Caudate nucleus (tissue), 63 donors: ENCODE measurements at places on chromosomes 5 and 9.
A peak's percentile ranks its signal among the peaks of the same experiment; 100 is the strongest.

GRCh38 chr5:4576908-4577307, 563.2 kb upstream of the ADAMTS16 start:
- no peak for DNase-seq

GRCh38 chr5:73157414-73158303, 15.3 kb upstream of the TMEM174 start:
- no peak for DNase-seq

- DNase-seq, result no peak
Observed at GRCh38 chr5:150675069-150675468, 14.0 kb downstream of the MYOZ3 start.

GRCh38 chr5:135576075-135576599, 2.7 kb downstream of the CXCL14 start:
- DNase-seq, result no peak

DNA sequence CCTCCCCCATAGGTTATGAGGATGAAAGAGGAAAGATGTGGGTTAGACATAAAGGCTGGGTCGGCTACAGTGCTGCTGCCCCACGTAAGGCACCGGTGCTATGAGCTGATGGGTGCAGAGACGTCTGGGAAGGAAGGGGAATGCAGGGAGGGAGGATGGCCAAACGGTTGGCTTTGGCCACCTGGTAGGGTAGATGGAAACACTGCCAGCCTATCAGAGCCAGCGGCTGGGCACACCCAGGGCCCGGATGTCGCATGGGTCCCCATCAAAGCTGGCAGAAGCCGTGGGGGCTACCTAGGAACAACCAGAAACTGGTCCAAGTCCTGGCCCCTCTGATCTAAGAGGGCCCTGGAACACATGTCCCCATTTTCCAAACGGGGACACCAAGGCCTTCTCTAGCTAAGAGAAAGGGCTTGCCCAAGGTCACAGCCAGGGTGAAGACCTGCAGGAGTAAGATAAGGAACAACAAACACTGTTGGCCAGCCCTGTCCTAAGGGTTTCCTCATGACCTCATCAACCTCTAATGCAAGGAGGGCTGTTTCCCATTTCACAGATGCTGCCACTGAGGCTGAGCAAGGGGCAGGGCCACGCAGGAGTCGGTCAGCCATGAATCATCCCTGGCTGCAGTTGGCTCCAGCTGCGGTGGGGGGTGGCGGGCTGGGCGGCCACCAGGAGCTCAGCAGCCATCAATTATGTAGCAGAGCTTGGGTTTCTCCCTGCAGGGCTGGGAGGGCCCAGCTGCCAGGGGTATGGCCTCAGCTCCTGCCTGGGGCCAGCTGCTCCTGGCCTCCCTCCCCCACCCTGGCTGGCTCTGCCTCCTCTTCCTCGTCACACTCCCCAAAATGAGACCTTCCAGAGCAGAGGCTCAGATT, 4.9 kb downstream of the SH3GLB2 start:
- peak; percentile 15 for DNase-seq

DNA sequence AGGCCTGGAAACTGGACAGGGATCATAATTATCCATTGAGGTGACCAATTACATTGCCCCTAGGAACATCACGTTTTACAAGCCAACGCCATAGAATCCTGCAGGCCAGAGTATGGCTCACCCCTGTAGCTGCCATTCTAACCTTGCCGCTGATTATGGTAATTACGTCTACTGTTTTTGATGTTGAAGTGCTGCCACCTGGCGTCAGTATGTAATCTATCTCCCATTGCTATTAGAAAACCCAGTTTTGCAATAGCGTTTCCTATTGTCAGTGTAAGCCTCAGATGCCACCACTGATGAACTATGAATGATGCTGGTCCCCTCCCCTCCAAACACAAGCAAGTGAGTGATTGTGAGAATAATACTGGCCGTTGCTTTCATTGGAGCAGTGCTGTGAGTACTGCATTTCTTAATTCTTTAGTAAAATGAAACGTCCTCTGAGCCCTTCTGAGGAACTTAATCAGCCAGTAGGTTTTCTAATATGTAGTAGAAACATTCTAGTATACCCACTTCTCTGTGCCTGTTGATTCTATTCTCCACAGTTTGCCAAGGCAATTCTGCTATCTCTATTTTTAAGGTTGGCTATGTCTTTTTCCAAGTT, 100.5 kb upstream of the NMUR2 start:
- DNase-seq, result peak; percentile 17

DNA sequence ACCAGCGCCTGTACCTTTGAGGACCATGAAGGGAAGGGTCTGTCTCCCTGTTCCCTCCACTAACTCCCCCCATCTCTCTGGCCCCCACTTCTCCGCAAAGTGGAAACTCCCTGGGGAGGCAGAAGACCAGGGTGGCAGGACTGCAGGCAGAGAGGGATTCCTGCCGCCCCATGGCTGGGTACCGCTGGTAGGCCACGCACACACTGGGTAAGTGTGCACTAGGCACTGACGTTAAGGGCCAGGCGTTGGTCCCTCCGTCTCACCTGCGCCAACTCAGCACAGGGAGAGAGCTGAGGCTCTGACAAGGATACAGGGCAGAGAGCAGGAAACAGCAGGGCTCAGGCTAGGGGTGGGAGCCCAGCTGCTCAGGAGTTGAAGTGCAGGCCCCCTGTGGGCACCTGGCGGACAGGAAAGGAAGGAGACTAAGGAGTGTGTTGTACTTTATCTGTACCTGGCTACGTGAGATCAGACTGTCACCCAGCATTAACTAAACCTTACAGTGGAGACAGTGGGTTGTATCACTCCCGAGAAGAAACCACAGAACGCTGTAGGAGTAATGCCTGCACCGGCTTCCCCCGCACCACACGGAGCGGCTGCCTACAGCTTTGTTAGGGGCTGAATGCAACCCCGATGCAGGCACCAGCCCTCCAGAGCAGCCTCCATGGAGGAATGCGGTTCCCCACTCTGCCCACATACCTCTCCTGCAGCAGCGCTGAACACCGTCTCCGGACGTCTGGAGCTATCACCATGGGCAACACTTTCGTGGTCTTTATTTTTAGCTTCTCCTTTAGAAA, 34.2 kb upstream of the CLPTM1L start:
- no peak for DNase-seq
